Stimulated activated CD4-positive, alpha-beta T cell treated with anti-CD3 and anti-CD28 coated beads, Interleukin-2, amount 100 ng/mL, for 4 hours (primary cell): ENCODE measurements at places on chromosomes 5 and 9.

- DNase-seq: no peak
Observed at GRCh38 chr9:109971226-109971625, 191.2 kb downstream of the PALM2AKAP2 start.

DNA sequence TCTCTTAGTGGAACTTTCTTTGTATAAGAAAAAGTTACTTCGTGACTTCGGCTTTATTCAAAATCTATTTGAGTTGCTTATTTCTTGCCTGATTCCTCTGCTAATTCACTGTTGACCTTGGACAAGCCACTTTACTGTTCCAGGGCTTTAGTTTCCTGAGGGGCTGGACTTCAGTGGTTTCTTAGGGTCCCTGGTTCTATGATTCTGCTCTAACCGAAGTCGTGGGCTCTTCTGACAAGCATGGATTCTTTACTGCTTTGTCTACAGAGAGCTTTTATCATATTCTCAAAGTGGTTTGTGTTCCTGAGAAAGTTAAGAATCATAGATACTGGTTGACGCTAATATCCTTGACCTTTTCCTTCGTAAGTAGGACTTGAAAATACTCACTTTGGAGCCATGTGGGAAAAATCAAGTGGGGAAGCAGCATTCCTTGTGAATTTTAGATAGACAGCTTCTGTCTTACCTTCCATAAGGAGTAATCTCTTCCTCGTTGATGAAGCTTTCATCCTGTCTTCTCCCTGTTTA lies 21.1 kb downstream of the EXOSC2 start:
- DNase-seq: no peak

GRCh38 chr9:8168916-8169438 lies 369.4 kb upstream of the DMAC1 start:
- no peak for DNase-seq

DNA sequence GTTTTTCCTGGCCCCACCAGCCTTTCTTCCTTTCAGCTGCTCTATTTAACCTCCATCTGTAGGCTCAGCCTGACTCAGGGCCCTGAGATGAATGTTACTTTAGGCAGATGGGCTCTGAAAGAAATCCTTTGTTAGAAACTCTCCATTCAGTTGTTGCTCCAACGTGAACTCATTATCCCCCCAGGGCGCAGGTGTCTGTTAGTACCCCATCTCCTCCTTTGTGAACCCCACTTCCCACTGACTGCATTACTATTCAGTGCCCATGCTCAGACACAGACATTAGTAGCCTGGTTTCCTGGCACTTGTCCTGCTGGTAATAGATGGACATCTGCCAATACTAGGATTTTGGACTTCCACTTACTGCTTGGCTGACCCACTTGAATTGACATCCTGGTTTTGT lies 1271.6 kb downstream of the PTPRD start:
- DNase-seq: no peak

GRCh38 chr5:120096413-120096812 lies 367.7 kb upstream of the PRR16 start:
- no peak for DNase-seq

DNA sequence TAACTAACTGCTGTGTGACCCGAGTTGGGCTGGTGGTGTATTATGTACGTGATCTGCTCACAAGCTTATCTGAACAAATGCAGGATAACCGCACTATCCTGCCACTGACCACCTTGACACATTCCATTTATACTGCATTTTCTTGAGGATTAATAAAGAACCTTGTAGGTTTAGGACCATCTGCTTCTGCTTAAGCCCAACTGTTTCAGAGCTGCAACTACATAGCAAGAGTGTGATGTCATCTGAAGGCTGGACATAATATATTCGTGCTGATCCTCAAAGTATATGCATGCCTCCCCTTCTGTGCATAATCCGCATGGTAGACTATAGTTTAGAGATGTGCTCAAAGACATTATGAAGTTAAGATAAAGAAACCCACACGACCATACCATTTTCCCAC lies 435.9 kb downstream of the BNC2 start:
- no peak for DNase-seq

DNA sequence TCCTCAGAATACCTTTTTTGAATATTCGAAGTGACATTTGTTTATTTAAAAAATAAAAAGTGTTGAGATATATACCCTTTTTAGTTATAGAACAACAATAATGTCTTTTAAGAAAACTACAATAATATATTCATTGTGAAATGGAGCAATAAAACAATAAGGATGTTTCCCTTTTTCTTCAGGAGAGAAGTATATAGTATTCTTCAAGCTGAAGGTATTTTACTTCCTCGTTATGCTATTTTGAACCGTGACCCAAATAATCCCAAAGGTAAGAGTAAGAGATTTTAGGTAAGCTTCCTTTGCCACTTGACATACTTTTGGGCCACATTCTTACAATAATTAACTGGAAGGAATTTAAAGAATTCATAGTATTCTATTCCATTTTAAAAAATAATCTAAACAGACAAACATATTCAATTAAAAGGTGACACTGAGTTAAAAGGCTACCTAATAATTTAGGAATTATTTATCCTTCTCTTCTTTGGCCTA lies 18.1 kb downstream of the PPIP5K2 start:
- DNase-seq: no peak

DNA sequence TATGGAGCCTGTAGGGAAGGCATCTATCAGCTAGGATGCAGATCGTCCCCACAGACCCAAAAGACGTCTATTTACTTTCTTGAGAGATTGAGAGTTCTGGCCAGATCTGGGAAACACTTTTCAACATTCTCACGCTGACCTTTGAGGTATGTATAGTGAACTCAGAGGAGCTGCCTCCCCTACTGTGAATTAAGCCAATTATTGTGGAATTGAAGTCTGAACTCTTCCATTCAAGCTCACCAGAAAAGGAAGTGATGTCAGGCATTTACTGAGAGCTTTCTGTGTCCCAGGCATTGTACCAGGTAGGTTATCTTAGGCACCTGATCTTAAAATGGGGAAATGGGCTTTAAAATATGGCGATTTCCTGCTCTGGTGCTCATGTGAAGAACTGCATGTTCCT lies 136.5 kb downstream of the SV2C start:
- DNase-seq: no peak

- no peak for DNase-seq
Observed at GRCh38 chr5:33408816-33409215, 31.9 kb upstream of the TARS1 start.

DNA sequence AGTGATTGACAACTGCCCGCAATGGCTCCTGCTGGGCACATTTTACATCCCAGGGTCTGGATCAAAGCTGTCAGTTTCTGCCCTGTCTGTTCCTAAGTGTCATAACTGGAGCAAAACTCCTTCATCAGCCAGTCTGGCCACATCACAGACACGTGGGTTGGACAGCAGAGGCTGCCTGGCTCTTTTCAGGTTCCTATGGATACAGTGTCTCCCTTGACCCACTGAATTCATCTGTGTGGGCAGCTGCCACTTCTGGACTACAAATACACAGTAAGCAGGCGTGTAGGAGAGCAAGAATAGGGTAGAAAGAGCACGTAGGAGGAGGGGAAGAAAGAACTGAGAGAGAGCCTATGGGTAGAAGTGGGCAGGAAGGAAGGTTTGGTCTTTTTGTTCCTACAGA lies 238.0 kb downstream of the ENC1 start:
- no peak for DNase-seq

- DNase-seq: no peak
Observed at GRCh38 chr5:12624776-12625560, 720.7 kb upstream of the CTNND2 start.

GRCh38 chr9:7615344-7615743 lies 184.2 kb downstream of the DMAC1 start:
- DNase-seq: no peak

DNA sequence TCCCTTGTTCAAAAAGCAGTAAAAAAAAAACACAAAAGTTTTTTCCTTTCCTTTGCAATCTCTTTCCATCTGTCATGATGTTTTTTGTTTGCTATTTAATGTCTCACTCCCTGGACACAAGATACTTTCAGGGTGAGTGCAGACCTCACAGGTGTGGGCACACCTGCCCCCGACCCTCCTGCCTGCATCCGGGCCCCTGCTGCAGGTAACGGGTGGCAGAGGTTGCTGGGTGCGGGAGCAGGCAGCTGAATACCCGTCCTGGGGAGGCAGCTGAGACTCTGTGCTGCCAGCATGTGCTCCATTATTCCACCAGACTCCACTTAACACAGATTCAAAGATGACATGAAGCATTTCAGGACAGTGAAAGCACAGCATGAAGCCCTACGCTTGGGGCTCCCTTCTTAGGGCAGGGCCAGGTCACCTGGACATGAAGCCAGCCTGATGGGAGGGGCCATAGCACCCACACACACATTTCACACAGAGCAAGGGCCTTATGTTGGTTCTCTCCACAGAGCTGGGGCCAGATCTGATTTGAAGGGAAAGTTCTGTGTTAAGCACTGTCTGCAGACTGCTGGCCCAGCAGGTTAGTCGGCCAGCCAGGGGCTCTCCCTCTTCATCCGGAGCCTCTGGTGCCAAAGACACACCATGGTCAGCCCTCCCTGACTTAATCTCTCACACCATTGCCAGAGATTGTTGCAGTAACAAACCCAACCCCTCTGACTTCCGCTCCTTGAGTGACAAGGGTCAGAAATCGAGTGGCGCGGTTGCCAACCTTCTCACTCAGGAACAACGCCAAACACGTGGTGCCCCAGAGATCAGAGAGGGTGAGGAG lies 13.0 kb downstream of the NEK6 start:
- no peak for DNase-seq

GRCh38 chr5:156094001-156094400 lies 233.0 kb upstream of the SGCD start:
- DNase-seq: no peak

GRCh38 chr5:77325921-77326541 lies 115.6 kb downstream of the PDE8B start:
- no peak for DNase-seq
